Activated CD4-positive, CD25-positive, alpha-beta regulatory T cell (primary cell): ENCODE measurements at places on chromosomes 16 and 17.

DNA sequence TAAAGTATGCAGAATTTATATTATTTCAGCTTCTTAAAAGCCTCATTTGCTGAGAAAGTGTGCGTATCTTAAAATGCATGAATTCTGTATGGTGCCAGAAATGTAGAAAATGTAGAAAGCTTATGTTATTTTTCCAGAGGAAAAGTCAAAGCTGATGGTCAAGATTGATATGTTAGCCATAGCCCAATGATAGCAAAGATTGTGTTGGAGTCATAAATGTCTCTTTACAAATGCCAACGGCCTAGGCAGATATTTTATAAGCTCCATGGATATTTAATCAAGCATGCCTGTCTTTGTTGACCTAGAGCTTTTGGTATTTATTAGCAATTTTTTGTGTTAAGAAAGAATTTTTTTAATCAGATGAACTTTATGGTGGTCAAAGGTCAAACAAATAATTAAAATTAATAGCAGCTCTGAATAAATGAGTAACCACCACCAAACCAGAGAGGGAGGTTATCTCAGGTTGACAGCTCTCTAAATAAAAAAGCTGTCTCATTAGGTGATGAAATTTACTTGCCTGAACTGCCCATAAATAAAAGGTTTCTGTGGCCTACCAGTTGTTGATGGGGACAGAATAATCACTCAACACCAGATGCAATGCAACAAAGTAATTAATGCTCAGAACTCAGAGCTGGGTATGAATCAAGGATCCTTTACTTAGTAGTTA is 28.5 kb downstream of the CLEC3A start:
- no peak for DNase-seq

GRCh38 chr16:2486645-2487516 is 12.0 kb downstream of the TBC1D24 start:
- DNase-seq = peak; percentile 38

- DNase-seq = no peak
Measured at GRCh38 chr17:79855331-79856124, 16.3 kb upstream of the CBX4 start.

GRCh38 chr16:86668136-86668910 is 90.0 kb downstream of the FOXL1 start:
- no peak for DNase-seq

- no peak for DNase-seq
Measured at GRCh38 chr17:3916825-3917224, 560 bp upstream of the P2RX1 start.

DNA sequence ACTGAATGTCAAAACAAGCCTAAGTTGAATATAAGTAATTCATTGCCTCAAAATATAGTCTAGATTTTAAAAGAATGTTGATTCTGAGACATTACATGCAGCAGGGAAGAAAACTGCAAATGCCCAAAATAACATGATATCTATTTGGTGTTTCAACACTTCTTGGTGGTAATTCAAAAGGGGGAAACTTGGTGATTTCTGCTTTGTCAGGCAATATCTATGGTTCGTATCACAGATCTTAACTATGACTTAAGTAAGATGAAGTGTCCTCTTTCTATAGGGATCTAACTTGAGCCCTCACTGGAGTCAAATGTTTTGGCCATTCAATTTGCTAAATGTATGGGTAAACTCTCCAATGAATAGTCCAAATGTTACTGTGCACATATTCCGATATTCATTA is 44.6 kb downstream of the GNA13 start:
- no peak for DNase-seq

DNA sequence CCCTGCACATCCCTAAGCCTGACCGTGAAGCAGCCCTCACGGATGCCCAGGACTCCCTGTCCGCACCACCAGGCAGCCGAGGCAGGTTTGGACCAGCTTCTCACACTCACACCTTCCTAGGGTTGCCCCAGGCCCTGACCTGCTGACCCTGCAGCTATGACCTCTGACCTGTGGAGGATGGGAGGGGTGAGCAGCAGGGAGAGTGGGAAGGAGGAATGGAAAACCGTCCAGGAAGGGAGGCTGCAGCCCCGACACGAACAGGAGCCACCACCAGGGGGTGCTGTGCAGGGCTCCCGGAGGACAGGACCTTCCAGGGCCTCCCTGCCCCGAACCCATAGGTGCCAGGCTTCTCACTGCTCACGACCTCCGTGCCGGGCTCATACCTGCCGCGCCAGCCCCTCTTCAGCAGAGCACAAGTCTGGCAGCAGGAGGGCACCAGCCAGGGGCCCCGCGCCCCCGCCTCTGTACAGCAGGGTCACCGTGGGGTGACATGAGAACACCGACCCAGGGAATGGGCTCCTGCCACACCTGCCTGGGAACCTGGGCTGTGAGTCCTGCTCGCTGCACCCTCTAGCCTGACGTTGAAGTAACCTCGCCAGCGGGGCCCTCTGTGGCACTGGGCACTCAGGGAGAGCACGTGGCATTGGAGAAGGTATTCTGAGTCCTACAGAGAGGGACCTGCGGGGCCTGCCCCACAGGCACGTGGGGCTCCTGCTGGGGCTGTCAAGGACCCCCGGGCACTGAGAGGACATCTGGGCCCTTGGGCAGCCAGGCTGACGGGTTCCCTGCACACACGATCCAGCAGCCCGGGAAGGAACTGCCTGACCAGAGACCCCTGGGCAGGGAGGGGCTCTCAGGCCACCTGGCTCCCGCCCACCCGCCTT is 37.6 kb downstream of the CTU2 start:
- DNase-seq = peak; percentile 63

GRCh38 chr16:23395732-23396131 is 57.3 kb downstream of the COG7 start:
- no peak for DNase-seq

DNA sequence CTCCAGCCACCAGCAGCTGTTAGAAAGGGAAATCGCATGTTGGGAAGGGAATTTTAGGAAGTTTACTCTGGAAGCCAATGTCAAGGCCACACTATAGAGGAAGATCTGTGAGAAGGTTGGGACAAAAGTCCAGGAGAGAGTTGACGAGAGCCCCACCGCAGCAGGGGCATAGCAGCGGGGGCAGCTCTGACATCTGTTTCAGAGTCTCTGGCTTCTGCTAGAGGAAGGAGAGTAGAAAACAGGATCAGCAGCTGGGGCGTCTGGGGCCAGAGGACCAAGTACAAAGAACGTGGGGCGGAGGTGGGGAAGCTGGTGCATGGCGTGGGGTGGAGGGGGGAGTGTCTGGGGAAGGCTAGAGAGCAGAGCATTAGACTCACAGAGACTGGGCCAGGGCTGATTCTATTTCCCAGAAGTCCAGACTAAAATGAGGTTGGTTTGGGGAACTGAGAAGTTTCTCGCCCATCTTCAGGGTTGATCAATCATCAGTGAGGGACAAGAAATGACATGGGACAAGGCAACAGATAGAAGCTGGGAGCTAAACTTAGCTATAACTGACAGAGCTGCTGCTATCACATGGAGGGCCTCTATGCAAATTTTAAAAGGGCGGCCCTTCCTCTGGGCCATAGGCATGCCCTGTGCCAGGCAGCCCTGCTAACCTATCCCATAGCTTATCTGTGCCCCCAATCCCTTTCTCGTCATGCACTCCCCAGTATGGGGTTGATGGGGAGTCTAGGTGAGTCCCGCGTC is 1.2 kb downstream of the RABEP2 start:
- no peak for DNase-seq

GRCh38 chr17:64504769-64505339 is 1.2 kb downstream of the DDX5 start:
- no peak for DNase-seq

DNA sequence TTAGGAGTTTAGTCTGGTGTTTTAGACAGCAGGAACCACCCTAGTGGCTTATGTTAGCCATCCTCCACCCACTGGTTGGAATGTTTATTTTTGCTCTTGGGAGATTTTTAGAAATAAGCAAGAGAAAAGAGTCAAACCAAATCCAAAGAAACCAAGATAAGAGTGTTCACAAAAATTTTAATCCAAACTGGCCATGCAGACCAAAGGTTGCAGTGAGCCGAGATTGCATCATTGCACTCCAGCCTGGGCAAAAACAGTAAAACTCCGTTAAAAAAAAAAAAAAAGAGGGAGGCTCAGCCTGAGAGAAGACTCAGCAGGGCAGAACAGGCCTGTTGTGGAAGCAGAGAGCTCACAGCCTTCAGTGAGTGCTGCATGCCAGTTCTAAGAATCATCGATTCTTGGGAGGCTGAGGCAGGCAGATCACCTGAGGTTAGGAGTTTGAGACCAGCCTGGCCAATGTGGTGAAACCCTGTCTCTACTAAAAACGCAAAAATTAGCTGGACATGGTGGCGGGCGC is 12.2 kb upstream of the C16orf54 start:
- DNase-seq = no peak

DNA sequence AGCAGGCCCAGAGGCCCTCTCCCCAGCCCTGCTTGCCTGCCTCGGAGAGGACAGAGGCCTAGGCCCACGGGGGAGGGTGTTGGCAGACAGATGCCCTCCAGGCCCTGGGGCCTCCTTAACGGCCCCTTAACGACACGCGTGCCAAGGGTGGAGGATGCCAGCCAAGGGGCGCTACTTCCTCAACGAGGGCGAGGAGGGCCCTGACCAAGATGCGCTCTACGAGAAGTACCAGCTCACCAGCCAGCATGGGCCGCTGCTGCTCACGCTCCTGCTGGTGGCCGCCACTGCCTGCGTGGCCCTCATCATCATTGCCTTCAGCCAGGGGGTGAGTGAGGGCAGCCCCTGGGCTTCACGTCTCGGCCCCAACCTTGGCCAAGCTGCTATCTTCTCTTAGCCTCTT is 21.7 kb downstream of the ADCY7 start:
- DNase-seq = no peak

DNA sequence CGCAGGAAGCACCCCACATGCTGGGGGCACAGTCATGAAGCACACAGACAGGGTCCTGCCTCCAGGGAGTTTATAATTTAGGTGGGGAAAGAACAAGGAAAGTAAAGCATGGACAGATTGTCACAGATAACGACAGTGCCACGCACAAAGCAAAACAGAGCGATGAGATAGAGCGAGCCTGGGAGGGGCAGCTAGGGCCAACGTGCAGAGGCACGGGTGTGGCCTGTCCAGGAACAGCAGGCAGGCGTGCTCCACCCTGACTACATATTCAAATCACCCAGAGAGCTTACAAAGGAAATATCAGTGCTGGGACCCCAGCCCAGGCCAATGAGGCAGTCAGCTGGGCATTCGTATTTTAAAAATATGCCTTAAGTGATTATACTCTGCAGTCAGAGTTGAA is 16.8 kb downstream of the LGALS9 start:
- no peak for DNase-seq
